ENCODE measurements at places on chromosomes 6 and 20. TPM values are rescaled to one million over a fixed set of nuclear protein-coding genes. Genes with fewer than 3 reads are reported as not detected.

RFX6 gene
- not detected for total RNA-seq

TFAP2A gene
- 1.8 TPM for total RNA-seq

OR2H2 gene
- not detected for total RNA-seq

GPSM3 gene
- 80.6 TPM for total RNA-seq

DZANK1 gene
- total RNA-seq, result 1.3 TPM

HNF4A gene
- 0.34 TPM for total RNA-seq

TRAPPC3L gene
- 0.06 TPM for total RNA-seq

AVP gene
- not detected for total RNA-seq

DSP gene
- total RNA-seq, result 3.4 TPM

NRN1 gene
- total RNA-seq, result not detected

FABP7 gene
- not detected for total RNA-seq

FANCE gene
- total RNA-seq, result 16.0 TPM

ARMC12 gene
- total RNA-seq, result not detected

GRIK2 gene
- not detected for total RNA-seq

SLC32A1 gene
- not detected for total RNA-seq

HM13 gene
- 83.5 TPM for total RNA-seq

GPR6 gene
- total RNA-seq, result not detected

GRCh38 chr20:34024723-34025351, 31.1 kb downstream of the RALY start:
- DNase-seq, result no peak

DNA sequence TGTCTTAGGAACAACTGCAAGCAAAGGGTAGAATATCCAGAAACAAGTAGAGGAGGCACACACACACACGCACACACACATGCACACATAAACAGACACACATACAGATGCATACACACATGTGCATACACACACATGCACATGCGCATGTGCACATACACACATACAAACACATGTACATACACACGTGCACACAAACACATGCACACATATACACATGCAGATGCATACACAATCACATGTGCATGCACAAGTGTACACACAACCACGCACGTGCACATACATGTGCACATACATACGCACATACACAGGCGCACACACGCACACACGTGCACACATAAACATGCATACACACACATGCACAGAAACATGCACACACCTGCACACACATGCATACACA, 206.5 kb upstream of the OPRM1 start:
- no peak for DNase-seq

DNA sequence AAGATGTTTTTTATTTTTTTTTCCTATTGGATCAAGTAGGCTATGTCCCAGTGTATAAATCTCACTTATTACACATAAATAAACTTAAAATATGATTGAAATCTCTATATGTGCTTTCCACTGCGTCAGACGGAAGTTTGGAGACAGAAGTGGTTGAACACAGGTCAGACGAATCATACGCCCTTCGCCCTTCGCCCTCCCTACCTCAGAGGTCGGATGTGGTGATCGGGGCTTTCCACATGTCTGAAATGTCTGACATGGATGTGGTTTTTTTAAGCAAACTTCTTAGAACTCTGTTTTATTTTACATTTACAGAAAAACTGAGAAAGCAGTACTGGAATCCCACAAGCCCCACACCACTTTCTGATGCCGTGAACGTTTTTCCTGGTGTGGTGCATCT, 344.4 kb downstream of the THBS2 start:
- no peak for DNase-seq

- DNase-seq, result peak; percentile 61
Measured at GRCh38 chr6:153484056-153484455, 353.0 kb upstream of the RGS17 start.

DNA sequence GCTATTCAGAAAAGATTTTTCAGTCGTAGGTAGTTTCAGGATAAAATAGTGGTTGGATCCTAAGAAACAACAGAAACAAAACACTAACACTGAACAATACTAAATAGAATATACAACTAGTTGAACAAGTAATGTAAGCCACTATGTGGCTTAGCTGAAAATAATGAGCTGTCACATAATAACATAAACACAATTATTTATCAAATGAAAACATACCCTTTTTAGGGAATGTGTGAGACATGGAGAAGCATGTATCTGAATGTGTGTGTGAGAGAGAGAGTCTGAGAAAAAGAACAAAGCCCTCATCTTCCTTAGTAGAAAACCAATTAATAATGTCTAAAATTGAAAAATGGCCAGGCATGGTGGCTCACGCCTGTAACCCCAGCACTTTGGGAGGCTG, 122.6 kb upstream of the LOC128125822 start:
- DNase-seq, result no peak

GRCh38 chr6:29620630-29621029, 12.4 kb downstream of the GABBR1 start:
- no peak for DNase-seq

- no peak for DNase-seq
Measured at GRCh38 chr20:41279546-41280225, 37.8 kb downstream of the ZHX3 start.

GRCh38 chr20:47551841-47552240, 50.2 kb downstream of the NCOA3 start:
- DNase-seq, result no peak

DNA sequence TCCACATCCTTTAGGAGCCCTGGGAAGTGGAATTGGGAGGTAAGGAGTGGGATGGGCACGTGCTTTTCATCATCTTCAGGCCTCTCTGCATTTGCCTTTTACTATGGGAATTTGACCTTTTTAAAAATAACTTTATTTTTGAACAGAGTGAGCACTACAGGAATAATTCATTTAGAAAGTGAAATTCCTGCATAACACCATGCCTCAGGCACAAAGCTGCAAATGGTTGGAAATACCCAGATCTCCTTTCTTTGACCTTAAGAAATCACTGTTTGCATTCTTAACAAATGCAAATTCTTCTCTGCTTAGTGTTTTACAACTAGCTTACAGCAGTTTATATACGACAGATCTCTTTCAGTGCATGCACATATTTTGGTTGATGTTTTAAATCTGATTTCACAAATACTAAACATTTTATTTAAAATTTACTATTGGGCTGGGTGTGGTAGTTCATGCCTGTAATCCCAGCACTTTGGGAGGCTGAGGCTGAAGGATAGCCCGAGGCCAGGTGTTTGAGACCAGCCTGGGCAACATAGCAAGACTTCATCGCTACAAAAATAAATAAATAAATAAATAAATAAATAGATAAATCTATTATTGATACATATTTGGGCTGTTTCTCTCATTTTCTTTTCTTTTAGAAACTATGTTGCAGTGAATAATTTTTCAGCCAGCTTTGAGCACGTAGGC, 24.5 kb downstream of the CST8 start:
- DNase-seq, result no peak

DNA sequence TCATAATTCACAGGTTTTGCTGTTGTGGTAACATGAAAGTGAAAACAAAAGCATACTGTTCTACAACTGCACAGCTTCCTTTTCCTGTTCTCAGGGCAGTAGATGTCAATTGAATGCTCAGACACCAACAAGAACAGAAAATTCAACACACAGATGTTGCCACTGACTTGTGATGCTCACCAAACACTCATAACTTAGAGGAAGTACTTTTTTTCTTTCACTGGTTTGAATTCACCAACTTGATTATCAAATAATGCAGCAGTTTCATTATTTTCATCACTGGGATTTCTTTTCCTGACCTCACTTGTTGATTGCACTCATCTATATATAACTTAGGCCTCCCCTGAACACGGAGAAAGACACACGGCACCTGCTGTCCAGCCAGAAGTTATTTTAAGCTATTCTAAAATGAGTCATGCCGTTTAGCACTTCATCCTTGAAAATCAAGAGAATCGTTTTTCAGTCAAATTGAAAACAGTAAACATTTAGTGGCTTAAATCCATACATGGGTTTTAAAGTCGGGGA, 949 bp downstream of the TXLNB start:
- DNase-seq, result peak; percentile 61

DNA sequence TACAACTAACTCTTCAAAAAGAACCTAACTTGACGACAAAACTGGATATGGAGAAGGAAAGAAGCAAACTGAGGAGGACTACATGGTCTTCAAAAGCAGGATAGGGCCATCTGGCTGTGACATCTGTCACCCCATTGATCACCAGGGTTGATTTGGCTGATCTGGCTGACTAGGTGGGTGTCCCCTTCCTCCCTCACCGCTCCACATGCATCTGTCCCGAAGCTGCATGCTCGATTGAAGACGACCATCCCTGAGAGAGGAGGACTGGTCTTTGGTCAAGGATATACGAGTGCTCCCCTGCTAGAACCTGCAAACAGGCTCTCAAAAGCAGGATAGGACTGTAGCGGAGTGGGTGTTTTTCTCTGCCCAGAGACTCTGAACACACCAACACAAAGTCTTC, 21.7 kb downstream of the CPNE1 start:
- DNase-seq, result no peak

- DNase-seq, result no peak
Measured at GRCh38 chr20:39019805-39020325, 57.7 kb downstream of the DHX35 start.

DNA sequence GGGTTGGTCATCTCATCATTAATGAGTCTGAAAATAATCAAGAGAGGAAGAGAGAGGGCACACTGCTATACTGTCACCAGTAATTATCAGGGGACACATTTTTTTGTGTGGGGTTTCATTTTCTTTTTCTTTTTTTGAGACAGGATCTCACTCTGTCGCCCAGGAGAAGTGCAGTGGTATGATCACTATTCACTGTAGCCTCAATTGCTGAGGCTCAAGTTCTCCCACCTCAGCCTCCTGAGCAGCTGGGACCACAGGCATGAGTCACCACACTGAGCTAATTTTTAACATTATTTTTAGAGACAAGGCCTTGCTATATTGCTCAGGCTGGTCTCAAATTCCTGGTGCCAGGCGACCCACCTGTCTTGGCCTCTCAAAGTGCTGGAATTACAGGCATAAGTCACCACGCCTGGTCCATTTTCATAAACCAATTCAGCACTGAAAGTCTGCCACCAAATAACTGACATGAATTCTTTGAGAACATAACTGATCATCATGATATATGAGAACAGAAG, 43.3 kb downstream of the EPHA7 start:
- DNase-seq, result peak; percentile 10

DNA sequence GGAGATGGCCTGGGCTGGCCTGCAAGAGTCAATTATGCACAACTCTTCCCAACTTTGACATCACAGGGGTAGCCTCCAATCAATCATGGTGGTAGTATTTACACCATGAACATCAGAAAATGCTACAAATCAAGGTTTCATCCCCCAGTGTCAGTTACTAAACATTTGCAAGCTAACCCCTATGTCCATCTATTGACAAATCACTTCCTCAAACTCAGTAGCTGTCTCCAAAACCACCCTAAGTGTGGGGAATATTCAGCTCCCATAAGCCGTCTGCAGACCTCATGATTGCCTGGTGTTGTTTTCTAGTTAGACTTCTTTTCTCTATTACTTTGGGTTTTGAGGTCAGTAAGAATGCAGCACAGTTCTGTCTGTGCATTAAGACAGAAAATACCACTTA, 200.8 kb upstream of the RIN2 start:
- DNase-seq, result no peak

DNA sequence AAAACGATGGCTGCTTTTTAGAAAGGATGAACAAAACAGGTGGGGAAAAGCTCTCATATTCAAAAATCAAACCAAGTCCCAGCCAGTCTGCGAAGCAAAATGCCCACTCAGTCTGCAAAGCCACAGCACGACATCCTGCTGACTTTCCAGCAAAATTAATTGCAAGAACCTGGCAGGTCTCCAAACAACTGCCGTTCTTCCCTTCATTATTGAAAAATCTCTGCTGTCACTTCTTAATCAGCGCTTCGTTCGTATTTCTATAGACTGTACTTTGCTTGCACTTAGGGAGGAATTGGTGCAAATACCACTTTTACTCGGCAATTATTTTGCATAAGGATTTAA, 222.4 kb downstream of the CBLN4 start:
- no peak for DNase-seq

GRCh38 chr6:136466777-136467176, 83.4 kb downstream of the MAP7 start:
- DNase-seq, result no peak

- no peak for DNase-seq
Measured at GRCh38 chr6:73978330-73978729, 282.3 kb downstream of the CD109 start.

GRCh38 chr6:41555326-41556300, 9.4 kb downstream of the FOXP4 start:
- DNase-seq, result no peak

DNA sequence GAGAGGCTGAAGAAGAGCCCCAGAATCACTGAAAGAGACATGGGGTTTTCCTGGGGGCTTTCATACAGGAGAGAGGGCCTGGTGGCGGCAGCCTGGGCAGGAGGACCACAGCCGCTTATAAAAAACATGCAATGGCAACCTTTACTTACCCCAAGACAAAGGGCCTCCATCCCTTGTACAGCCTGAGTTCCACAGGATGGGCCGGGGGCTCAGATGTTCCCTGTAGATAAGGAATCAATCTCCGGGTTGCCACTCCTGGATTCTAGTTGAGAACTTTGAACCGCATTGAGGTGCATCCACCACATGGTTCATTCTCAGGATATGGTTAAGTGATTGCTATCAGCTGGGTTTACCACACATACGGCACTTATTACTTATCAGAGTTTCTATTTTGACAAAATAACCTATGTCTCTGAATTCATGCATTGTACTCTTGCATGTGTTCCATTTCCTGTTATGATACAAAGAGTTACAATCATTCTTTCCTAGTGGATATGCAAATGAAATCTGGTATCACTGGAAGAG, 677.6 kb downstream of the KIF16B start:
- no peak for DNase-seq

GRCh38 chr20:64023361-64024140, 12.4 kb upstream of the C20orf204 start:
- no peak for DNase-seq

GRCh38 chr6:27287751-27288135, 24.3 kb downstream of the POM121L2 start:
- no peak for DNase-seq

GRCh38 chr20:57244627-57245214, 21.7 kb downstream of the BMP7 start:
- no peak for DNase-seq

GRCh38 chr6:52788478-52788877, 15.1 kb downstream of the GSTA1 start:
- no peak for DNase-seq

- no peak for DNase-seq
Measured at GRCh38 chr6:12017263-12017662, 5.2 kb downstream of the HIVEP1 start.

- DNase-seq, result no peak
Measured at GRCh38 chr20:9206486-9206885, 137.6 kb downstream of the PLCB4 start.

DNA sequence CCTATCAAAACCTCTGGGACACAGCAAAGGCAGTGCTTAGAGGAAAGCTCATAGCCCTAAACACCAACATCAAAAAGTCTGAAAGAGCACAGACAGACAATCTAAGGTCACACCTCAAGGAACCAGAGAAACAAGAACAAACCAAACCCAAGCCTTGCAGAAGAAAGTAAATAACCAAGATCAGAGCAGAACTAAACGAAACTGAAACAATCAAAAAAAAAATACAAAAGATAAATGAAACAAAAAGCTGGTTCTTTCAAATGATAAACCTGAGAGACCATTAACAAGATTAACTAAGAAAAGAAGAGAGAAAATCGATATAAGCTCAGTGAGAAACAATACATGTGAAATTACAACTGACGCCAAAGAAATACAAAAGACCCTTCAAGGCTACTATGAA, 34.8 kb upstream of the RUNX2 start:
- no peak for DNase-seq

GRCh38 chr20:58893355-58894120, 41.0 kb downstream of the GNAS start:
- no peak for DNase-seq

GRCh38 chr6:46882645-46883044, 39.1 kb downstream of the ADGRF5 start:
- no peak for DNase-seq

- no peak for DNase-seq
Measured at GRCh38 chr6:12164508-12164770, 125.7 kb upstream of the EDN1 start.
